ENCODE measurements at places on chromosomes 11 and 22.

- no peak for DNase-seq
These were observed 98.0 kb upstream of the CD82 start for GRCh38 chr11:44467413-44467812.

DNA sequence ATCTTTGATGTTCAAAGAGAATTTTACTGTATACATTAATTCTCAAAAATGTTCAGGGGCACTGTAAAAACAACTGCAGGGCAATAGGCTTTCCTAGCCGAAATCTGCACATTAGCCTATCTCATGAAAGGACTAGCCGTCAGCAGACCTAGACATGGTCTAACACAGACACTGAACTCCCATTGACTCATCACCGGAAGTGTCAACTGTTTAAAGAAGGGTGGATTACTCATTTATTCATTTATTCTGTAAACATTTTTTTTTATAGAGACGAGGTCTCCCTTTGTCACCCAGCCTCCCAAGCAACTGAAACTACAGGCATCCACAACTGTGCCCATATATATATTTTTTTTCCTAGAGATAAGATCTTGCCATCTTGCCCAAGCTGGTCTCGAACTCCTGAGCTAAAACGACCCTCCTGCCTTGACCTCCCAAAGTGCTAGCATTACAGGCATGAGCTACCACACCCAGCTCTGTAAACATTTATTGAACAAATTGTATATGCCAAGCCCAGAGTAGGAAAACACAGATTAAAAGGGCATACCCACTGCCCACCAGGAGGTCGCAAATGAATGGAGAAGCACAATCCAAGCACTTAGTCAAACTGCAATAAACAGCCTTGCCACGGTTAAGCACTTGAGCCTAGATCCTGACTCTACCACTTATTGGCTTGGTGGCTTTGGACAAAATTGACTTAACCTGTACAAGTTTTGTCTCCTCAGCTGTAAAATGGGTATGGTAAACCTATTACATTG is 26.6 kb downstream of the RAB30 start:
- DNase-seq = no peak

- DNase-seq = no peak
These were observed 31.0 kb upstream of the ACCSL start for GRCh38 chr11:44016546-44017442.

DNA sequence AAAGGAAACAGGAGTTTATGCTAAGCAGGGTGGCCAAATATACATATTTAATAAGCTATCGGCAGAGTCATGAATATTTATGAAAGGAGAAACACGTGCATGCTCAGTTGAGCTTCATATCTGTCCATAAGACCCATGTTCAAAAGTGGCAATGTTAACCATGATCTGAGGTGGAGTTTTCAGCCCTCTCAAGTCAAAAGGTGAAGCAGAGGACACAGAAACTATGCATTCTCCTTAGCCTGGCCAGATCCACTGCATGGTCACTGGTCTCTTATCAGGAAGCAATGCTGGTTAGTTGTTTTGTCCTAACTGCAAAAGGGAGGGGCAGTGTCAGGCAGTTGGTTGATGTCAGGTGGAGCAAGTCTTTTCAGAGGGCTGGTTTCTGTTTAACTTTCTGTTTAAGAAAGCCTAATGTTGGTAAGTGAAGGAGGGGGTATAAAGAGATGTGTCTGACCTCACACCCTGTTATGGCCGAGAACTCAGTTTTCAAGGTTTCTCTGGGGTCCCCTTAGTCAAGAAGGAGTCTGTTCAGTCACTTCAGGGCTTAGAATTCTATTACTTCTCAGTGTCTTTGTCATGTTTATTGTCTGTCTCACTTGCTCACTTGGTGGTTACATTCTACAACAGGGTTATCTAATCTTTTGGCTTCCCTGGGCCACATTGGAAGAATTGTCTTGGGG is 5.5 kb upstream of the SELENOH start:
- DNase-seq = no peak

GRCh38 chr11:101321222-101321621 is 191.6 kb upstream of the PGR start:
- DNase-seq = no peak

- no peak for DNase-seq
These were observed 55.9 kb downstream of the ENDOD1 start for GRCh38 chr11:95145430-95146060.

DNA sequence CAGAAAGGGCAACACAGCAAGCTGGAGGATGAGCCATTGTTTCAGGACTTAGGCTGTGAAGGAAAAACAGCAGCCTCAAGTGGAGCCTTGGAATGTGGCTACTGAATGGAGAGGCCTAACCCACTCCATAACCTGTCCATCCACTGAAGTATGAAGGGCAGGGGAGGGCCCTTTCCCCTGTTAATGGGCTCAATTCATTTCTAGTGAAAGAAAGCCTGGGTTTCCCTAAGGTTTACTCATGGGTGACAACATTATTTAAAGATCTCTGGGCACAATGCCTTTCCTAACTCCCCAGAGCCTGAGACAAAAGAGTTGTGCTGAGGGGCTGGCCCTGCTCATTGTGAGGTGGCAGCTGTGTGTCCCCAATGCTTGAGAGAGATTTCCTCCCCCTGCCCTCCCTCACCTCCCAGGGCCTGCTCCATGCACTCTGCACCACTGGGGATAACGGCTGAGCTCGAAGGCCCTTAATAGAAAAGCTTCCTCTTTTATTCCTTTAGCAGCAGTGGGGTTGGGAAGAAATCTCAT is 83.8 kb downstream of the ME3 start:
- DNase-seq = peak; percentile 22

DNA sequence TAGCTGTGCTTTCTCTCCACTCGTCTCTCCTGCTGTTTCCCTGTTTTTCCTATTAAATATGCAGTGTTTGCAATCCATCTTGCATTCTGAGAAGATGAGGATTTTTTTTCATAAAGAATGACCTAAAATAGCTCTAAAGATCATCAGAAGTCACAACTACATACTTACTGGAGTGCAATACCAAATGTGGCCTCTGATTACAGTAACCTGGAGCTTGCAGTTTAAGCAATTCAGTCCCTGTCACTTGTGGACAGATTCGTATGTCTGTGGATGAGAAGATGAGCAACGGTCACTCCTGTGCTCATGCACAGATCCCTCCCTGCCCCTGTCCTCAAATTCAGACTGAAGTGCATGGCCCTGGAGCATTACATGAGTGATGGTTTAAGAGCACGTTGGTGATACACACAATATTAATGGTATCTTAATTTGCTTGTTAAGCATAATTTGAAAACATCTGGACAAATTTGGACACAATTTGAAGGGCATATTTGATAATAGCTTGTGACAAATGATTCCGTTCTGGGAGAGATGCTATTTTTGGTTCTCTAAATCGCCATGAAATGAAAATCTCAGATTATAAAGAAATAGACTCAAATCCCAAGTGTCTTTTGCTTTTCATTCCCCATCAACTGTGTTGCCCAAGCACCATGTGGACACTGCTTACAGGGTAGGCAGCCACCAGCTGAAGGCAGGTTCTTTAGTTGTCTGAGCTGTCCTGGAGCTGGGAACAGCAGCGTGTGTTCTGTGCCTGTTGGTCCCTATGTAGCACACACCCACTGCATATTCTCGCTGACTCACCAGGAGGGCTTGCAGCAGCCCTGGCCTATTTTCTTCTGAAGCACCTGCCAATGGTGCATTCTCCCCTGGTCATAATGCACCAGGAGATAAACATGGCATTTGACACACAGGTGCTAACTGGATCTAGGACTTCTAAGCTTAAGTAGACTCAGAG is 32.6 kb upstream of the PRAME start:
- DNase-seq = no peak

- DNase-seq = no peak
These were observed 6.7 kb downstream of the OR5AN1 start for GRCh38 chr11:59365232-59366018.

GRCh38 chr11:3888876-3889275 is 33.4 kb downstream of the STIM1 start:
- DNase-seq = no peak

DNA sequence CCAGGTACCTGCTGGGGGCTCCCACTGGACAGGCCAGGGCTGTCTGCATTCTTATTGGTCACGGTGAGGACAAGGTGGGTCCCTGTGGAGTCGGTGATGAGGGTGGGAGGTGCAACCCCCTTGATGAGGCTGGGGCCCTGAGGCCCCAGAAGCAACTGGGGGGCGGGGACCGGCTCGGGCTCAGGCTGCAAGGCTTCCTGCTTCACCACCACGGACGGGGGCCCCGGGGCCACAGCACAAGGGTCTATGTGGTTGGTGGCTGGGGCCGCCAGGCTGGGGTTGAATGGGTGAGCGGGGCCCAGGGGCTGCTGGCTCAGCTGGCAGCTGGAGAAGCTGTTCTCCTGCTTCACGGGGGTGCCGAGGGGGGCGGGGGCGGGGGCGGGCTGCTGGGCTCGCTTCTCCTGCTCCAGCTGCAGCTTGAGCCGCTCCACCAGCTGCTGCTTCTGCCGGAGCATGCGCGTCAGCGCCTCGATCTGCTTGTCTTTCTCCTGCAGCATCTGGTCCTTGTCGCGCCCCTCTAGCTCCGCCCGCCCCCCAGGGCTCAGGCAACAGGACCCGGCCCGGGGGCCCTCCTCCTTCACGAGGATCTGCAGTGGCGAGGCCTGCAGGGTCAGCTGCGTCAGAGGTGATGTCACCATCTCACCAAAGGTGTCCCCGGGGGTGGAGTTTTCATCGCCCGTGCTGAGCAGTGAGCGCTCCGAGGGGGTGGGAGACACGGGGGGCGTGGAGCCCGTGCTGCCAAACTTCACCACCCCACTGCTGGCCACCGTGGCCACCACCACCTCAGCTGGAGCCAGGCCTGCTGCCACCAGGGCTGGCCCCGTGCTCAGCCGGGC is 48.2 kb downstream of the SGSM3 start:
- no peak for DNase-seq

DNA sequence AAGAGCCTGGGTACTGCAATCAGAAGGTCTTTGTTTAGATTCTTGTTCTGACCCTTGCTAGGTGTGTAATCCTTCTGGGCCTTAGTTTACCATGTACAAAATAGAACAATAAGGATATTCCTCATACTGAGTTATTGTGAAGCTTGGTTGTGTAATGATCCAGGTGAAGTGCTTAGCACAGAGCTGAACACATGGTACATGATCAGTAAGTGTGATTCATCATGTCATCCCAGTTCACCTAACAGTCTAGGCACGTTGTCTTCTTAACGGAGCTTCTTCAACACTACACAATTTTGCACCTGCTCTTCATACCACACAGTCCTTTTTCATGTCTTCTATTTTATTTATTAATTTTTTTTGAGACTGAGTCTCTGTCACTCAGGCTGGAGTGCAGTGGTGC is 234.3 kb upstream of the TENM4 start:
- no peak for DNase-seq

DNA sequence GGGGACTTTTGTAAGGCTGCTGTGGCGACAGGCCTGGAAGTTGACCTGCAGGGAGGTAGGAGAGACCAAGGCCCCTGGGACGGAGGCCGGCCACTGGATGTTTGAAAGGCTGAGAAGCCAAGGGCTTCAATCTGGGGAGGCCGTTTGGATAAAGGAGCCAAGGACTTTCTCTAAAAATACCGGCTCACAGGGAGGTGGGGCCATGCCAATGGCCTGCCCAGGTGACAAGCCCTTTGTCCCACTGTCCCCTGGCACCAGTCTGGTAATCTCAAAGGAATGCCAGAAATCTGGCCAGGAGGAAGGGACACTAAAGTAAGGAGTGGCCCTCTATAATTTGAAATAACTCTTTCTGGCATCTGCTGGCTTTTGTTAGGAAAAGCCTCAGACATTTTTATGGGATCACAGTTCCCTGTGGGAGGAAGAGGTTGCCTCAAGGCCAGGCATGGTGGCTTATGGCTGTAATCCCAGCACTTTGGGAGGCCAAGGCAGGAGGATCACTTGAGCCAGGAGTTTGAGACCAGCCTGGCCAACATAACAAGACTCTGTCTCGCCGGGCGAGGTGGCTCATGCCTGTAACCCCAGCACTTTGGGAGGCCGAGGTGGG is 1.9 kb upstream of the CHKA start:
- no peak for DNase-seq

GRCh38 chr11:117799634-117800033 is 2.6 kb upstream of the DSCAML1 start:
- no peak for DNase-seq

- DNase-seq = no peak
These were observed 5.9 kb downstream of the TMPRSS13 start for GRCh38 chr11:117923275-117923674.
